ENCODE measurements at places on chromosomes 5 and 9. TPM values are rescaled to one million over a fixed set of nuclear protein-coding genes. Genes with fewer than 3 reads are reported as not detected.

Gene SPATA31C1
- total RNA-seq: not detected

Gene PIP5K1B
- total RNA-seq: 2.7 TPM

Gene NOTCH1
- total RNA-seq: 22.9 TPM

DNA sequence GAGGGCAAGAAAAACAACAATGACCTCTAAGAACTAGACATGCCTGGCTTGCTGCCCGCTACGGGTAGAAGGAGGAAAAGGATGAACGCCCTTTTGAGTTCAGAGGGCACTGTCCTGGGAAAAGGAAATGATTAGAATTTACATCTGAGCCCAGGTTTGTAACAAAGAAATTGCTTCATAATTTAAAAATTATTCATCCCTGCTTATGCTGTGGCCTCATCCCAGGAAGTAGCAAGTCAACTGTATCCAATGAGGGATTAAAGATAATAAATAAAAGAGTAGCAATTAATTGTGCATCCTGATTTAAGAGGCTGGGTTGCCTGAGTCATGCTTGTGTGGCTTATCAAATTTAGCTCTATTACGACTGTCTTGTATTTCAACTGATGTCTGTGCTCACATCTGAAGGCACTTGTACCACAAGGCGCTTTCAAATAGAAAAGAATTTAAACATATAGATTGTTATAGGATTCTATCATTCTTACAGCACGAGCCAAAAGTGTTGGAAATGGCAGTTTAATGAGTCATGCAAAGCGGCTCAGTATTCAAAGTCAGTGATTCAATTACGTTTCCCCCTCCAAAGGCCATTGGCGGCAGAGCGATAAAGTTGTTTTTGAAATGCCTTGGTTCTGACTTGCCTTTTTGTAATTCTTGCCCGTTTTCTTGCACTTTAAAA is 40.0 kb upstream of the DMRT1 start:
- DNase-seq: no peak

- DNase-seq: no peak
These were observed 2308.8 kb upstream of the ACO1 start for GRCh38 chr9:30075451-30076199.

DNA sequence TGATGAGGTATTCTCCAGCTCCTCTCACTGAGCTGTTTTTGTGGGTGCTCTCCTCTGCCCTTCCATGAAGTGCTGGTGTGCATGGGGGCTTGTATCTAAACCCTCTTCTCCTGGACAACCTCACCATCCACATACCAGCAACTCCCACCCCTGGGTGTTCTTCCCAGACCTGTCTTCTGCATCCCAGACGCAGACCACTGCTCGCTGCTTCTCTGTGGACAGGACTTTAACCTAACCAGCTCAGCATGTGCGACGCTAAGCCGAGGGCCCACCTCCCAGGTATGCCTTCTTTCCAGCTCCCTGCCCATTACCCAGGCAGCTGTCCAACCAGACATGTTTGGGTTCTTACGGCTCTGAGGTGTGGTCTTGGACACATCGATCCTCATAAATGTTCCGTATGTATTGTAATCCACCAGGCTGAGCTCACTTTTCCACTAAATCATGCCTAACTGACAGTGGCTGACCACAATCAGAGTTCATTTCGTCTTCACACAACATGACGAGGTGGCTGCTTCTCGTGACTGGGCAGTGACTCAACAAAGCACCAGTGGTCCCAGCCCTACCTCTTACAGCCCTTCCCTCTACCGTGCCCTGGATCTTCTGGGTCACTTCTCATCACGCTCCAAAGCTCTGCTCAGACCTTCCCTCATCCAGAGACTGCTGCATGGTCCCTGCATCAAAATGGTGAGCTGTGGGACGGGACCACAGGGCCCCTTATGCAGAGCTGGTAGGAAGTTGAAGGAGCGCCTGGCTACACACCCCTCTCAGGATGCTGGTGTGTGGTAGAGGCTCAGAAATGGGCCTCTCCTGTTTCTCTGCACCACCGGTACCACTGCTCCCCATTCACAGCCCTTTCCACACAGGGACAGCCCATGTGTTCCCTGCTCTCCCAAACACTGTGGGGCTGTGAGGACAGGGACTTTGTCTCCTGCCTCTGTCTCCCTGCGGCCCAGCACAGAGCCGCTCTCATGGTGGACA is 9.6 kb upstream of the PTGES2 start:
- no peak for DNase-seq

DNA sequence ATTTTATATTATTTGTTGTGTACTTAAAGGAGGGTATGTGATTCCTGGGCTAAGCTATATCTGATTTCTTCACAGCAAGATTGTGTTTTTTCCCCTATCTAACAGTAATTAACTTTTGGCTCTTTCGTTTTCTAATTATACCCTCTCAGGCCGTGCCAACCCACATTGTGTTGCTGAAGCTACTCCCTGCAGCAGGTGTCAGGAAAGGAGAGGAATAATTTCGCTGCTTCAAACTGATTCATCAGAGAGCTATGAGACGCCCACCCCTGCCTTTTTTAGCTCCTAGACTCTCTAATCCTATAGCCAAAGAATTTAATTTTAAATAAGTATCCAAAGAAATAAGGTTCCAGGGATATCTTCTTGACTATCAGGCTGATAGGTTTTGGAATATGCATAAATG is 3.8 kb downstream of the CAVIN4 start:
- DNase-seq: no peak

- DNase-seq: no peak
These were observed 82.0 kb upstream of the TRIO start for GRCh38 chr5:14061106-14061505.

DNA sequence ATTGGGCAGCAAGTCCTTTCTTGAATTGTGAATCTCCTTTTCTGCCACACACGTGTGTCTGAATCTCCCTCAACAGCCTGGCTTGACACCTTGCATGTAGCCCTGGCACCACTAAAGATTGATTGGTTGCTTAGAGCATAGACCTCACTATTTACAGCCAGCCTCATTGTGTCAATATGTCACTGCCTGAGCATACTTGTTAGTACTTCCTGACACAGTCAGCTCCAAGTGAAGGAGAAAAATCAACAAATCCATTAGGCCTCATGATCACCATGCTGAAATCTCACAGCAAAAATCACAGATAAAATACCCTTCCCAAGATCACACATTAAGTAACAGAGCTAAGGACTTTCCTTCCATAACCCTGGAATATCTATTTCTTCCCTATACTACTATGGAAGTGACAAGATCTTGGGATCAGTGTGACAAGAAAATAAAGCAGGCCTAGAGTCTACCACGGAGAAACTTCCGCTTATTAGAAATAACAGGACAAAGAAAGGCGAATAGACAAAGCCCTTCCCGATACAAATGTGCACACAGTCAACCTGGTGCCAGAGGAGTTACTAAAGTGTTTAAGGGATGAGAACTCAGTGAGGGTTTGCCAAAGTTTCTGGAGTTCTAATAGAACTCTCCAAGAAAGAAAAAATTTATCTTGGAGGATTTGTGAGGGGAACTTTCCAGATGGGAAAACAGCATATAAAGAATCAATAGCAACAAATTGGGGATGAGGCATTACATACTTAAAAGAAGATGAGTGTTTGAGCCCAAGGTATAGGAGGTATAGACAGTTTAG is 5.6 kb upstream of the ARL15 start:
- no peak for DNase-seq

DNA sequence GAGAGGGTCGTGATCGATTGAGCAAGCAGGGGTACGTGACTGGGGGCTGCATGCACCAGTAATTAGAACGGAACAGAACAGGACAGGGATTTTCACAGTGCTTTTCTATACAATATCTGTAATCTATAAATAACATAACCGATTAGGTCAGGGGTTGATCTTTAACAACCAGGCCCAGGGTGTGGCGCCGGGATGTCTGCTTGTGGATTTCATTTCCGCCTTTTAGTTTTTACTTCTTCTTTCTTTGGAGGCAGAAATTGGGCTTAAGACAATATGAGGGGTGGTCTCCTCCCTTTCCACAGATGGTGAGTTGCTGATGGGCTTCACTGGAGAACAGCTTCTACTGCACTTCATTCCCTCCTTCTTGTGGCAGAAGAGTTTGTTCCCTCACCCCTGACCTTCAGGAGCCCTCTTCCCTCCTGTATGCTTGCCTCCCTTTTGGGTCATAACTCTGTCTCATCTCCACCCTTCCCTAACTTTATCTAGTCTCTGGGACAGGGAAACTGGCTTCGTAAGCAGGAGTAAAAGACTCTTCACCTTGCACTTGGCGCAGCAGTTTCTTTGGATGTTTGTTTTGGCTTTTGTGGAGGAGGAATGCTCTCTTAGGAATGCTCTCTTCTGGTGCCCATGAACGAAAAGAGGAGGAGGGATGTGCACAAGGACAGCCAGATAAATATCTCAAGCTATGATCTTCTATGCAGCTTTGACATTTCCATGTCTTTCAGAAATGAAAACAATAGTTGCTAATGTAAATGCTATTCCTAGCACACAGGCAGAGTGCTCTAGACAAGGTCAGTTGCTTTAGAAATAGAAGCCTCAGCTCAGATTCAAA is 139.8 kb upstream of the RPS23 start:
- no peak for DNase-seq

DNA sequence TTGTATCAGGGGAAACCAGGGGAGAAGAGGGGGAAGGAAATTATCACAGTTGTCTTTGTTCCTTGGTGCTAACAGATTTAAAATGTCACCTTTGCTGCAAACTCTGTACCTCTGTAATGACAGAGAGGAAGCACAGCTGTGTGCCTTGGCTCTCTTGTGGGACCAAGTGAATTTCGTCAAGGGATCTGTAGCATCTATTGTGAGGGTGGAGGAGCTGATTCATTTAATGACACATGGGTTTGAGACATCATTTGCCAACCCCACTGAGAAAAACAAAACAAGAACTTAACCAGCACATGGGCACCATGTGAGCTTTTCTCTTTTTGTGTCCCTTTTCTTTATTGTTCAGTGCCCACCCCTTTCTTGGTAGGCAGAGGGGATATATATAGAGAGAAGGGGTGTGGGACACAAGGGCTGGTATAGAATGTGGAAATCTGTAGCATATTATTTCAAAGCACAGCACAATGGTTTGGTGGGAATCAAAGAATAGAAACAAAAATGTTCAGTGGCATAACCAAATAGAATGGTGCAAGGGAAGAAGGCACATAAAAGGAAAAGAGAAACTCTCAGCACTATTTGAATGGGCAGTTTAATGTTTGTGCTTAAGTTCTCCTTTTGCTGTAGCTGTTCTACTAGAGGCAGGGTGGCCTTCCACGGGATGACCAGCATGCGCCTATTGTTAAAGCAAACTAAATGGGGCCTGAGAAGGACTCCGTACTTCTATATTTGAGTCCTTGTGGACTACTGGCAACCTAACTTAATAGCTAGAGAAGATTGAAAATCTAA is 63.3 kb downstream of the LIX1 start:
- DNase-seq: no peak
